Activated CD4-positive, CD25-positive, alpha-beta regulatory T cell (primary cell): ENCODE measurements at places on chromosomes 12 and 14.

- DNase-seq, result no peak
These were observed 96.8 kb downstream of the EP400 start for GRCh38 chr12:132046561-132046960.

- DNase-seq, result peak; percentile 3
These were observed 119.3 kb upstream of the MDM1 start for GRCh38 chr12:68451261-68452077.

DNA sequence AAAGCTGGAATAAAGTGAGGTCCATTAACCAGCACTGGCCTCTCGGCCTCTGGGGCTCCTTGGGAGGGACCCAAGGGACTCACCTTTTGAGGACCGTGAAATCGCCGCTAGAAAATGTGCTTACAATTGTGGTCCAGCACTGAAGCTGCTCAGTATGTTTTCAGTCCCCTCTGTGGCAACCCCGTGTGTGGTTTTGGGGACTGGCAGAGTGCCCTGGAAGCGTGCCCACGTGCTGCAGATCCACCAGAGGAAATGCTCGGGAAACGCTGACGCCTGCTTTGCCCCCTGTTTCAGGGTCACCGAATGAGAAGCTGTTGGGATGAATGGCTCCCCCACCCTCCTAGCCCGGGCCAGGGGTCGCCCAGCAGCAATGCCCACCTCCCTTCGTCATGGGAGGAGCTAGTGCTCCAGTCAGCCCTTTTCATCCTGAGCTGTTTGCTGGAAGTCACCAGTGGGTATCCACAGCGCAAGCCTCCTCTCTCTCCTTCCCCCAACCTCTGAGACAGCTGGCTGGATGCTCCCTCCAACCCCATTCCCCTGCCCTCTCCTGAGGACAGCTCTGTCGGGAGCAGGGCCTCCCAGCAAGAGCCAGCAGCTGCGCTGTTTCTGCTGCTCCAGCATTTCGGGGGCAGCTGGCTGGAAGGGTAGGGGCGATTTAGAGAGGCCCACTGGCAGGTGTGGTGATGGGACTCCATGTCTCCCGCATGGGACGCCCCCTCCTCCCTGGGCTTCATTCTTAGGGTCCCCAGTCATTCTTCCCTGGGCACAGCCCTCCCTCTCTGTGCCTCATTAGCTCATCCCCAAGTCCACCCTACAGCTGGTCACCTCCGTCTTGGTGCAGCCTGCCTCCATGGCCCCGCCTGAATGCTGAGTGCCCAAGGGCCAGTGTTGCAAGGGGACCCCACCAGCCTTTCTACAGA lies 33.2 kb upstream of the PPP1R13B start:
- DNase-seq, result no peak

DNA sequence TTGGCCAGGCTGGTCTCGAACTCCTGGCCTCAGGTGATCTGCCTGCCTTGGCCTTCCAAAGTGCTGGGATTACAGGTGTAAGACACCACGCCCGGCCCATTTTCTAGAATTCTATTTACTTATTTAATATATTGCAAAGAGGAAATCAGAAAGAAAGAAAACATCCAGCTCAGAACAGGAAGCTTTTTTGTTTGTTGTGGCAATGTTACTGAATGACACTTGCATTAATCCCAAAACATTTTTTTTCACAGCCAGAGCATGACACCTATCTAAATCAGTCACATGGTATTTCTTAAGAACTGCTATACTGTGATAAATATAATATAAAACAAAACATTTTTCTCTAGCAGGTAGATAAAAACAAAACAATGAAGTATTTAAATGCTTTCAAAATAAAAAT lies 12.6 kb downstream of the CFL2 start:
- DNase-seq, result no peak

DNA sequence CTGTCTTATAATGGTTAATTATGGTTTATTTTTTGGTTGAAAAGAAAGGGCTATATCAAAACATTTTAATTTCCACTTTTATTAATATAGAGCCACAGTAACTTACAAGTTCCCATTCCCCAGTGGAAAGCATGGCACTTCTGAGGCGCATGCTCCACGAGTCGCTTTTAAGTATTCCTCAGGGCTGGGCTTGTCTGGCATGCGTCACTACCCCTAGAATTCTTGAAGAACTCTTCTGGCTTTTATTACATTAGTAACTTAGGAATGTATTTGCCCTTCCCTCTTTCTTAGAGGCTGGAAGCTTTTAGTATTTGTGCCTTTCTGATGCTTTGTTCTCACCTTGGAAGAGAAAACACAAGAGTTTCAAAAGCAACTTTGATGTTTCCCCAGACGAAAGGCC lies 81.1 kb downstream of the ESR2 start:
- DNase-seq, result no peak

- no peak for DNase-seq
These were observed 107.4 kb upstream of the NAV3 start for GRCh38 chr12:77723308-77723707.

DNA sequence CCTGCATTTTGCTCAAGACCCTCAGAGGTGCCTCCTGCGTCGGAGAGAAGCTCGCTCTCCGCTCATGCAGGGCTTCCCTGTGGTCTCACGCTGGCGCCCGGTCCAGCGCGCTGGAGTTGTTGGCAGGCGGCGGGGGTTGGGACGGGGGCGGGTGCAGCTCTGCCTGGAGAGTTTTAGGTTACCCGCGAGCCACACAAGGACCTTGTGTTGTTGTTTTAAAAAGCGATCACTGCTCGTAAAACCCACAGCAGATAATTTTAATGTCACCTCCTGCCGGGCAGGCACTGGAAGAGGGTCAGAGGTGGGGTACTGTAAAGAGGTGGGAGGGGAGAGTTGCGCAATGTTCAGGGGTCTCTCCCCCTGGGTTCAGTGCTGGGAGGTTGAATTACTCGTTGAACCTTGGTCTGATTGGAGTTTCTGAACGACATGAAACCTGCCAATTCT lies 850 bp downstream of the SMOC1 start:
- no peak for DNase-seq

DNA sequence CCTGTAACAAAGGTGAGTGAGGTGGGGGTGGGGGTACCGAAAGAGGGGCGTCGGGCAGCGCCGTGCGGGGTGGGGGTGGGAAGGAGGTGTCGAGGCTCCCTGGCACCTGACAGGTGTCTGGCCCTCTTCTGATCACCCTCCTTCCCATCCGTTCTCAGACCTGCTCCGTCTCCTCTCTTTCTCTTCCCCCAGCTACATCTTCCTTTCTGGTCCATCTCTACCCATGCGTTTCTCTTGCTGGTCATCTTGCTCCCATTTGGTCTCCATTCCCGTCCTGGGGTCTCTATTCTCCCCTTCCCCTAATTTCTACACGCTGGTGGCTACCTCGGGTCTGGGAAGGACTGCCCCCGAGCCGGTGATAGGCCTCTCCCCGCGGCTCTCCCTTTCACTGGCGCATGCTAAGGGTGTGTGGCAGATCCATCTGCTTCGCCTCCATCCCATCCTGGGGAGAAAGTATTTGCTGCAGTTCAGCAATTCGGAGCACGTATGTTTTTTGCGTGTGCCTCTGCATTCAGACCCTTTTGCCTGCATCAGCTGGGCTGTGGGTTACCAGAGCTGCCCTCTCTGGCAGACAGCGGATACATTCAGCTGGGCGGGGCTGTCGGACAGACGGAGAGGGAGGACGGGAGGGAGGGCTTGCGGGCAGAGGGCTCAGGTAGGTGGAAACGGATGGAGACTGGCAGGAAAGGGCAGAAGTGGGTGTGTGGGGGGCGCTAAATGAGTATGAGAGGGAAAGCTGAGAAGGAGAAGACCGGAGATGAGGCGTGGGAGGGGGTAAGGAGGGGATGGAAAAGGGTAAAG lies 730 bp downstream of the CLSTN3 start:
- peak; percentile 6 for DNase-seq

GRCh38 chr12:72995616-72996015 lies 723.4 kb downstream of the TRHDE start:
- no peak for DNase-seq

- no peak for DNase-seq
These were observed 172.4 kb downstream of the EMP1 start for GRCh38 chr12:13368971-13369370.

DNA sequence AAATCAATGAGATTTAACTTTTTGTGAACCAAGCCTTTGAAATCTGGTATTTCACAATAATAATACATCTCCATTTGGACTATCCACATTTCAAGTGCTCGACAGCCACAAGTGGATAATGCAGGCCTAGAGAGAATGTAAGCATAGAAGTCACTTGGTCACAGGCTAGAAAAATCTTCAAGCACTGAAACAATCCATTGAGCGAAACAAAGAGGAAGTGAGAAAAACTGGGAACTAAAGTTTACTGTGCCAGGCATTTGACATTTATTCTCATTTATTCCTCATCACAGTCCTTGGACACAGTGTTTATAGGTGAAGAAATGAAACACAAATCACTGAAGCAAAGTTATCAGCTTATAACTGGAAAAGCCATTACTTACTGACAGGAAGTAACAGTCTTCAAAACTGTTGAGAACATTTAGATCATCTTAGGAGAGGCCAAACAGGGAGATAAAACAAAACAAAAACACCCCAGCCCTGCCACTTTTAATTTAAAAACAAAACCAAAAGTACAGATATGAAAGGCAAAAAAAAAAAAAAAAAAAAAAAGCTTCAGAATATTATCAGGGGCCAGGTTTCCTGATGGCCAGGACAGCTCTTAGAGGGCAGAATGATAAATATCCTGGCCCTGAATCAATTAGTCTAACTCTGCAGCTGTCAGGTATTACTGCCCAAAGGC lies 29.2 kb downstream of the GNS start:
- no peak for DNase-seq

GRCh38 chr14:100413699-100414098 lies 90.6 kb downstream of the SLC25A47 start:
- DNase-seq, result no peak

DNA sequence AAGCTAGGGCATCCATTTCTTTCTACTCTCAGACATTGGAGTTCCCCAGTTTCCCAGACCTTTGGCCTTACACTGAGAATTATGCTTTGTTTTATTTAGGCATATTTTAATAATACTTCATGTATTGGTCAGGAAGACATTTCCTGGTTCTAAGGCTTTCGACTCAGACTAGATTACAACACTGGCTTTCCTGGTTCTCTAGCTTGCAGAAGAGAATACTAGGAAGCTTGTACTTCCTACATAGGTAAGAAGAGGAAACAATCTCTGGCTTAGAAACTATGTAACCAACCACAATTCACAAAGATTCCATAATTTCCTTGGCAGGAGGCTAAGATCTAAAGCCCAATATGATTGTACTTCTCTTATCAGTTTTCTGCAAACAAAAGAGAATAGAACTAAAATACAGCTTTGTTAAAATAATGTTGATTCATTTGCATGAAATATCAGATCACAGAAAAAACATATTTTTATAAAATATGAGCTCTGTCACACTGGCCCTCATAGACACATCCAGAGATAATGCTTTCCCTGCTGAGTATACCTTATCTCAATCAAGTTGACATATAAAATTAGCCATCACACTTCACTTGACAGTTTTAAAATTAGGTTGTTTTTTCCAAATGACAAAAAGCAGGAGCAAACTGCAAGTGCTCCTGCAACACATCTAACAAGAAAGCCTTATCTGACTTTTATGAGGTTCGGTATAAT lies 30.5 kb downstream of the CLEC2D start:
- DNase-seq, result no peak

DNA sequence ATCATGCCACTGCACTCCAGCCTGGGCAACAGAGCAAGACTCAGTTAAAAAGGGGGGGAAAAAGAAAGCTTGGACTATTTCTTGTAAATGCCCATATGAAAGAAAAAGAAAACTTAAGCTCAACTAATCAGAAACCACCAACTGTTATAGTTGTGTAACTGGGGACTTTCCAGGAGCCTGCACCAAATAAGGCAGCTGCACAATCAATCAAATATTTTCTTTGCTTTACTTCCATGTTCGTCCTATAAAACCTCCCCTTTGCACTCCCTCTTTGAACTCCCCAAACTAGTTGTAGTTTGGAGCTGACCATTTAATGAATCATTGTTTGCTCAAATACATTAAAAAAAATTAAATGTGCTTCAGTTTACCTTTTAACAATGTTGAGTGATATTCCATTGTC lies 54.9 kb downstream of the OTOGL start:
- DNase-seq, result no peak

- no peak for DNase-seq
These were observed 875.7 kb downstream of the SLC6A15 start for GRCh38 chr12:84036912-84037311.

DNA sequence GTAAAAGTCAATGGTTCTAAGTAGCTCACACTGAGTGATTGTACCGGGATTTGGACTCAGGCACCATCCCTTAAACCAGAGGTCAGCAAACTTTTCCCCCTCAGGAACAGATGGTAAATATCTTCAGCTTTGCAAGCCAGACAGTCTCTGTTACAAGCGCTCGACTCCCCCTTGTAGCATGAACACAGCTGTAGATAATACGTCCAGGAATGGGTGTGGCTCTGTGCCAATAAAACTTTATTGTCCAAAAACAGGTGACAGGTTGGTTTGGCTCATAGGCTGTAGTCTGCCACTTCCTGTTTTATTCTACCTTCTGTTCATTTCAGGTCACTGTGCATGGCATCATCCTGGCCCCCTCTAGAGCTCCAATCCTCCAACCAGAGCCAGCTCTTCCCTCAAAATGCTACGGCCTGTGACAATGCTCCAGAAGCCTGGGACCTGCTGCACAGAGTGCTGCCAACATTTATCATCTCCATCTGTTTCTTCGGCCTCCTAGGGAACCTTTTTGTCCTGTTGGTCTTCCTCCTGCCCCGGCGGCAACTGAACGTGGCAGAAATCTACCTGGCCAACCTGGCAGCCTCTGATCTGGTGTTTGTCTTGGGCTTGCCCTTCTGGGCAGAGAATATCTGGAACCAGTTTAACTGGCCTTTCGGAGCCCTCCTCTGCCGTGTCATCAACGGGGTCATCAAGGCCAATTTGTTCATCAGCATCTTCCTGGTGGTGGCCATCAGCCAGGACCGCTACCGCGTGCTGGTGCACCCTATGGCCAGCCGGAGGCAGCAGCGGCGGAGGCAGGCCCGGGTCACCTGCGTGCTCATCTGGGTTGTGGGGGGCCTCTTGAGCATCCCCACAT lies 7.6 kb downstream of the BDKRB1 start:
- DNase-seq, result no peak

DNA sequence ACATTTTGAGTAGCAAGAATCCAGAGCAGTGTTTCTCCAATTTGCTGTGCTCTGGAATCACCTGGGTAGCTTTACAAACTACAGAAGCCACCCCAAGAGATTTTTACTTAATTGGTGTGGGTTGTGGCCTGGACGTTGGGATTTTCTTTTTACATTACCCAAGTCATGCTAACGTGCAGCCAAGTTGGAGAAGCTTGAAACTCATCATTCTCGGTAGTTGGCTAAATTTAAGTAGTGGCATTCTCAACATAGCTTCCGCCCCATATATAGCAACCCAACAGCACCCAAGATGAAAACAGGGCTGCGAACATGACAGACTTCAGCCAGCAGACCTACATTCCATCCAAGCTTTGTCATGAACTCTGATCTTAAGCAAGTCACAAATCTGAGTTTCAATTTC lies 25.0 kb downstream of the DAD1 start:
- no peak for DNase-seq
